ENCODE measurements at places on chromosomes 7 and 10.

- DNase-seq = no peak
These were observed 118.5 kb downstream of the NKX6-2 start for GRCh38 chr10:132667342-132668047.

- DNase-seq = no peak
These were observed 28.1 kb downstream of the AGAP3 start for GRCh38 chr7:151114151-151115090.

DNA sequence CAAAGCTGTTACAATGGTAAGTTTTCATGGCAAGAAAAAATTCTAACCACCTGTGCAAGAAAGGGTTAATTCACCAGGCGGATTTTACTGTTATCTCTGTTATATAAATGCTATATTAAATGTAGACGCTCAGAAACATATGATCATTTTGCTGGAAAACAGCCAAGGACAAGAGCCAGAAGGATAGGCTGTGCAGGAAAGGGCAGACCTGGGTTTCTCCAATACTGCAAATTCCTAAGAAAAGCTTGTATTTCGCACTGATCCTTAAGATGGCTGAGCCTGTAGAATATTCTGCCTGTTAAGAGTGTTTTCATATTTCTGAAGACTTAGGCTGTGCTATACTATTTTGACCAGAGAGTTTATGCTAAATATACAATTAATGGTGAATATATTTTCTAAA lies 564.1 kb upstream of the KCND2 start:
- no peak for DNase-seq

DNA sequence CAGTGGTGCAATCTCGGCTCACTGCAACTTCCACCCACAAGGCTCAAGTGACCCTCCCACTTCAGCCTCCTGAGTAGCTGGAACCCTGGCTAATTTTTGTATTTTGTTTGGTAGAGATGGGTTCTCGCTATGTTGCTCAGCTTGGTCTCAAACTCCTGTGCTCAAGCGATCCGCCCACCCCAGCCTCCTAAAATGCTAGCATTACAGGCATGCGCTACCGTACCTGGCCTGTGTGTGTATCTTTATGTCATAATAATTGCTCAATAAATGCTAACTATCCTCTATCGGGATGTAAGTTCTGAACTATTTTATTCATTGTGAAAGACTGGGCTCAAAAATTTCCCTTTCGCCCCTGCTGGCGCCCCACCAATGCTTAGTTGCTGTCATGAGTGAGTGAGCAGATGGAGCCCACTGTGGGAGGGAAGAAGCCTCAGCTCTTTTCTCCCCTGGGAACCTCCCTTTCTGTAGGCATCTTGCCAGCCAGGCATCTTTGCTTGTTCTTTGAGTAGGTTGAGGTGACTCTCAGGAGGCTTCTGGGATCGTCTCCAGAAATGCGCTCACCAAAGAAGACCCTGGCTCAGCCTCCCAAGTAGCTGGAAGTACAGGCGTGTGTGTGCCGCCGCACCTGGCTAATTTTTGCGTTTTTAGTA lies 38.3 kb downstream of the CAMK1D start:
- DNase-seq = no peak

- DNase-seq = no peak
These were observed 465.1 kb downstream of the ATRNL1 start for GRCh38 chr10:115558252-115558651.

GRCh38 chr7:28703037-28703765 lies 254.9 kb downstream of the TRIL start:
- DNase-seq = no peak

DNA sequence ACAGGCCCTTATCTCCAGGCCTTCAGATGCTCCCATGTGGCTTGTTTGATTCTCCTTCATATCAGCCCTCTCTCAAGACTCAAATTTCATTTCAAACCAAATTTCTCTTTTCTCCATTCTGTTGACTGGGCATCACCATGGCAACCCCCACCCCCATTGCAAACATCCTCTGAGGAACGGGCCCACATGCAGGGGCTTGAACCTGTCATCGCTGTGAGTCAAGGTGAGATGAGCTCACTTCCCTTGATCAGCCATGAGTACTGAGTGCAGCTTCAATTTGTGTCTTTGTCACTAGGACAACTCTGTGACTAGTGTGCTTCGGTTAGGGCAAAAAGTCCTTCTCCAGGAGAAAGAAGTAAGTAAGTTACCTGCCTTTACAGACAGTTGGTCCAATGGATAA lies 41.9 kb downstream of the CALML3 start:
- no peak for DNase-seq

- no peak for DNase-seq
These were observed 90.3 kb downstream of the CPEB3 start for GRCh38 chr10:92200564-92200963.

DNA sequence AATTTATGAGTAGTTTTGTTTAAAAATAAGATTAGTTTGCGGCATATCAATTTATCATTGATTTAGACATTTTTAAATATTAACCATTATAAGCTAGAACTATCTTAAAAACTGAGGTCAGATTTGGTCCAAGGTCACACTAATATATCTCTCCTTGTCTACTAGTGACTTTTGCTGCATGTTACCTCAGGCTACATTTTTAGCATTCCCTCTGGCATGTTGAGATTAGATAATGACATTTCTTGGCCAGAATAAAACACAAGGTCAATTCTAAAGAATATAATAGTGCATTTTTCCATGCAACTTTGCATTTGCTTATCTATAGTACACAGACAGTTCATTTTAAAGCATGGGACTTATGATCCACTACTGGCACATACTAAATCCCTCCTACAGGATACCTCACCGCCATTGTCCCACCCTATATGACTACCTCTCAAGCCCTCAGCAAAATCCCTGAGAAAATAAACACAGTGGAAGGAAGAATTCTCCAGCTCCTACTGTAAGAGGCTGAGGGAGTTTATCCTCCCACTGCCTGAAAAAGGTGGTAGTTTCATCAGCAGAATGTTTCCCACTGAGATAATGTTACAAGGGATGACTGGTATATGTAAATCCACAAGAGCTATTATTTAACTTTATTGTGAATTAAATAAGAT lies 816.4 kb downstream of the GRM8 start:
- DNase-seq = no peak

DNA sequence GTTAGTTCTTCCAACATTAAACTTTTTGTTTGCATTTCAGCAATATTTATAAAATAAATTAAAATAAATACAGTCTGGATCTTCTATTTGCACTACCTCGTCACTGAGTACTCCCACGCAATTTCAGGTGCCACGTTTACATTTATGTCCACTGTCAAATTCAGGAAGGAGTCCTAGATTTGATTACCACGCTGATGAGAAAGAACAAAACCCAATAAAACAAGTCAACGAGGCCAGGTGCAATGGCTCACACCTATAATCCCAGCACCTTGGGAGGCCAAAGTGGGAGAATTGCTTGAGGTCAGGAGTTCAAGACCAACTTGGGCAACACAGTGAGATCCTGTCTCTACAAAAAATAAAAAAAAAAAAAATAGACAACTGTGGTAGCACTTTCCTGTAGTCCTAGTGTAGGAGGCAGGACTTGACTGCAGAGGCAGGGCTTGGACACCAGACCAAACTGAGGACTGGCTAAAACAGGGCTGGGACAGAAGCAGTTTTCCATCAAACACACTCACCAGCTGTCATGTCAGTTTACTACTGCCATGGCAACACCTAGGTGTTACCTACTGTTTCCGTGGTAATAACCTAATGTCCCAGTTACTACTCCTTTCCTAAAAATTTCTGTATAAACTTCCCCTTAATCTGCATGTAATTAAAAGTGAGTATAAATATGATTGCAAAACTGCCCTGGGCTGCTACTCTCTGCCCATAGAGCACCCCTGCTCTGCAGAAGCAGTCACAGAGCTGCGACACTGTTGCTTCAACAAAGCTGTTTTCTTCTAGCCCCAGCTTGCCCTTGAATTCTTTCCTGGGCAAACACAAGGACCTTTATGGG lies 341.7 kb downstream of the PARD3 start:
- no peak for DNase-seq

DNA sequence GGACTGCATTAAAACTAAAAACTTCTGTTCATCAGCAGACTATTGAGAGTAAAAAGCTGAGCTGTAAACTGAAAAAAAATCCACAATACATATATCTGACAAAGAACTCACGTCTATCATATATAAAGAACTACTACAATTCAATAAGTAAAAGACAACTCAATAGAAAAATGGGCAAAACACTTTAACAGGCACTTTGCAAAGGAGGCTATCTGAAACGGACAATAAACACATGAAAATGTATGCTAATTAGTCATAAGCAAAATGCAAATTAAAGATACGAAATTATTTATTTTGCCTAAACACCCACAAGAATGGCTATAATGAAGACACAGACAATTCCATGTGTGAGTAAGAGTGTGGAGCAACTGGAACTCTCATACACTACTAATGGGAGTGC lies 18.1 kb downstream of the CARD11 start:
- DNase-seq = no peak

- no peak for DNase-seq
These were observed 343.9 kb downstream of the ABCA13 start for GRCh38 chr7:48515171-48515570.

DNA sequence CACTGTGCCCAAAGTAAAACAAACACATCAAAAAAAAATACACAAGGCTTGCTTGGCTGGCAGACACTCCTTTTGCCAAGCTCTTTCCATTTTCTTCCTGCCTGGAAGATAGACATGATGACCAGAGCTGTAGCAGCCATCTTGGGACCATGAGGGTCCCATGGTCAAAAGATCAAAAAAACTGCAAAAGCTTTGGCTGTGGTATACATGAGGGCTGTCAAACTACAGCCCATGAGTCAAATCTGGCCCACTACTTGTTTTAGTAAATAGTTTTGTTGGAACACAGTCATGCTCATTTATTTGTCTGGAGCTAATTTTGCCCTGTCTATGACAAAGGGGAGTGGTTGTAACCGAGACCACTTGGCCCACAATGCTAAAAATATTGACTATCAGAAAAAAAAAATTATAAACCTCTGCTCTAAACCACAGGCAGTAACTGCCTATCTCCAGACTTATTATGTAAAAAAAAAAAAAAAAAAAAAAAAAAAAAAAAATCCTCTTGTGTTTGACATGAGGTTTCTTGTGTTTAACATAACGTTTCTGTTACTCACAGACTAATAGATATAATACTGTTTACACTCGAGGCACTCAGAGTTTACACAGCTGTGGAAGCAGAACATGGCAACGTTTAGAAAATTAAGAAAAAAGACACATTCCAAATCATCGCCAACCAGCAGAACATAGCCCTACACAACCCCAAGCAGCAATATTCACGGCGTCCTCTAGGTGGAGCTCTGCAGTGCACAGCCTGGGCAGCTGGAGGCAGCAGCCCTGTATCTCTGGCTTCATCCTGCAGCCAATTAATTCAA lies 36.9 kb downstream of the ASB13 start:
- DNase-seq = peak; percentile 61

GRCh38 chr7:157006829-157007469 lies 3.5 kb downstream of the MNX1 start:
- no peak for DNase-seq

DNA sequence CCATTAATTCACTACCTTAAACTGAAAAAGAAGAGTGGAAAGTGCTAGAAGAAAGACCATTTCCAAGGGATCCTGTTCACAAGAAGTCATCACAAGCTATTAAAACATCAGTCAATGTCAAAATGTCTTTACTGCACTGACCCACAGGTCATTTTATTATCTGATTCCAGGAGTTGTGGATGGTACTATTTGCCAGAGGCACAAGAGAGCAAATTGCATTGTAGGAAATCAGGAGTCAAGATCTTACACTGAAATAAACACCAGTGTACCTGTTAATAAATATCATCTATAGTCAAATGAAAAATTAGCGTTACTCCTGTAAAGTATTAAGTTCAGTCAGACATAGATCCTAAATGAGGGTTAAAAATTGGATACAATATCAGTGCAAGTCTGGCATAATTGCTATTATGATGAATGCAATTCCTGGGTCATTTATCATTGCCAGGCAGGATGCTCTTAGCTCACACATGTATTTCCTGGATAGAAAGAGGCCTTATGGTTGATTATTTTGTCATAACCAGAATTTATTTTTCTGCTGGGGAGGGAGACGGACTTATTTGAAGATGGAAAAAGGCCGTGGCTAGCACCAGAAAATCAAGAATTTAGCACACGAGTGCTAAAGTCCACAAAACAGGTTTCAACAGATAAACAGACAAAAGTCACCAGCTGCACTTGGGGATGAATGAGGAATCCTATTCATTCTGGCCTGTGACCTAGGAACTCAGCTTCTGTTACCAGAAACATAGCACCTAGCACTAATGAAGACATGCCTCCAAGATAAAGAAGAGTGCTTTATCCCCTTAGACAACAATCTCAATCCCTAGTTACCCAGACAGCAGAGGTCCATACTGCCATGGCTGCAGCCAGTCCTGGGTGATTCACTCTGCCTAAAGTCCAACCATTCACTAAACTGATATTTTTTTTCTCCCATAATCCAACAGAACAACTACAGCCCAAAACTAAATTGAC lies 683.1 kb upstream of the POM121L12 start:
- no peak for DNase-seq

GRCh38 chr10:11037991-11038390 lies 20.3 kb downstream of the CELF2 start:
- DNase-seq = no peak

DNA sequence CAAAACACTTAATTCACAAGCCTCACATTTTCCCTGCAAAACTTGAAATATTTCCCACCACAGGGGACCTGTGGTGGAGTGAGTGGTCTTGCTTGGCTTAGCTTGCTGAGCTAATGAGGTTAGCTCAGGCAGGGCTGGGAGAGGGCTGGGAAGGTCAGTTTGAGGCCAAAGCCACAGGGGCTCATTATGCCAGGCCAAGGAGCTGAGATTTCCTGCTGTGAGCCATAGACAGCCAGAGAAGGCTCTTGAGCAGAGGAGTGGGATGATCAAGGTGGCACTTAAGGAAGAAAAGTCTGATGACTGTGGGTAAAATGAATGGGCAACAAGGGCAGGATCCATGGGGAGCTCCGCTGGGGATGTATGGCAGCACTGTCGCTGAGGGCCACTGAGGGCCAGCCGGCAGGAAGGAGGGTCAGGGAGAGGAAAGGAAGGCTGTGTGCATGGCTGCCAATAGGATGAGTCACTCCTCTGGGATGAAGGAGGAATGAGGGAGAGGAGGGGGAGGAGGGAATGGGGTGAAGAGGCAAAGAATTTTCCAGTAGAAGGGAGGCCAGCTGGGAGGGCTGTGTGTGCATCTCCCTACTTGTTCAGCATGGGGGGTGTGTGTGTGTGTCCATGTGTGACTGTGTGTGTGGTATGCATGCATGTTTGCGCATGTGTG lies 18.7 kb upstream of the ZNF488 start:
- peak; percentile 73 for DNase-seq

- DNase-seq = no peak
These were observed 106.0 kb downstream of the COL26A1 start for GRCh38 chr7:101468546-101469275.

DNA sequence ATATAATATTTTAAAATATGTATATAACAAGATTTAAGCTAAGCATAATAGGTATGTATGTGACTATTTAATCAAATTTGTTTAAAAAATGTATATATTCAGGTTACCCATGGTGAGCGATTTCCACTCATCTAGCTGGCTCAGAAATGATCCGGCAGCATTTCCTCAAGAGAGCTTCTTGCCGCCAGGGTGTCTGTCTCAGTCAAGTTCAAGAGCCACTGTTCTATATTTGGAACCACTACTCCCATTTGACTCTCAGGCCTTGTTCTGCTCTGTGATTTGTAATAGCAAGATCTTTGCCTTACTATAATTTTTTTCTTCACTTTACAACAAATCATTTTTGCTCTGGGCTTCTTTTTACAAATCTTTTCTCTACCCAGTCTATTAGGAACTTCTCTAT lies 48.7 kb upstream of the CNTNAP2 start:
- DNase-seq = no peak

GRCh38 chr7:155452505-155453295 lies 5.2 kb upstream of the EN2 start:
- DNase-seq = no peak

GRCh38 chr7:92161271-92161670 lies 17.7 kb downstream of the LRRD1 start:
- no peak for DNase-seq

- DNase-seq = no peak
These were observed 618.6 kb upstream of the CNTNAP2 start for GRCh38 chr7:145497911-145498525.

Measured in HCT116 (cell line).